ENCODE measurements at places on chromosomes 3 and 15. TPM values are rescaled to one million over a fixed set of nuclear protein-coding genes. Genes with fewer than 3 reads are reported as not detected.

The GYG1 gene
- total RNA-seq = 41.0 TPM

- peak; percentile 75 for DNase-seq
These were observed 24.3 kb downstream of the NXPE3 start for GRCh38 chr3:101803173-101803782.

- DNase-seq = no peak
These were observed 97.8 kb upstream of the MEF2A start for GRCh38 chr15:99467853-99468464.

The COL8A1 gene
- total RNA-seq = 34.9 TPM

DNA sequence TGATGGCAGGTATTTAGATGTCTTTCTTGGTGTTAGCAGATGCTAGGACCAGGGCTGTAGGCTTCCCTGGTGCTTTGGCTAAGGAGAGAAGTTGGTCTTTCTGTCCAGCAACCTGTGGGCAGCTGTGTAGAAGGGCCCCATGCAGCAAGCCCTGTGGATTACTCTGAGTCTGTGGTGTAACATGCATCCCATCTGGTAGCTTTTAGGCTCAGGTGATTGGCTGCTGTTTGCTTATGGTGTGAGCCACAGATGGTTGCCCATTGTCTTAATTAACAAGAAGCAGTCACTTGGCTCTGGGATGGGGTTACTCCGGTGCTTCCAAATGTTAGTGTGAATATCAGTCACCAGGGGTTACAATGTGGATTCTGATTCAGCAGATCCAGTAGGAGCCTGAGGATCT lies 368.6 kb upstream of the C2CD4B start:
- DNase-seq = no peak

The SLC9C1 gene
- not detected for total RNA-seq

GRCh38 chr3:194450341-194450740 lies 36.5 kb downstream of the ATP13A3 start:
- DNase-seq = no peak

The MYLK gene
- total RNA-seq = 28.3 TPM

The SOX14 gene
- total RNA-seq = not detected

The FANCD2OS gene
- total RNA-seq = not detected

DNA sequence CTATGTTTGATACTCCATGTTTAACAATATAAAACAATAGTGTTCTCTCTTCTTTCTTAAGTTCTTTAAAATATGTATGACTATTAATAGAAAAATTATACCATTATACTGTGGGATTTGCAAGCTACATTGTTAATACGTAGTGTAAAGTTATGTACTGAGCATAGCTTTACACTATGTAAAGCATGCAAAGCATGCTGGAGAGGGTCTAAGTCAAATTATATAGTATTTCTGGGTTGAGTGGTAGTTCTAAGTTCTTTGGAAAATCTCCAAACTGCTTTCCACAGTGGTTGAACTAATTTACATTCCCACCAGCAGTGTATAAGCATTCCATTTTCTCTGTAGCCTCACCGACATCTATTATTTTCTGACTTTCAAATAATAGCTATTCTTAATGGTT lies 253.0 kb downstream of the RAP2B start:
- DNase-seq = no peak

The NECTIN3 gene
- total RNA-seq = 34.4 TPM

GRCh38 chr3:48407542-48408099 lies 22.3 kb downstream of the PLXNB1 start:
- no peak for DNase-seq

DNA sequence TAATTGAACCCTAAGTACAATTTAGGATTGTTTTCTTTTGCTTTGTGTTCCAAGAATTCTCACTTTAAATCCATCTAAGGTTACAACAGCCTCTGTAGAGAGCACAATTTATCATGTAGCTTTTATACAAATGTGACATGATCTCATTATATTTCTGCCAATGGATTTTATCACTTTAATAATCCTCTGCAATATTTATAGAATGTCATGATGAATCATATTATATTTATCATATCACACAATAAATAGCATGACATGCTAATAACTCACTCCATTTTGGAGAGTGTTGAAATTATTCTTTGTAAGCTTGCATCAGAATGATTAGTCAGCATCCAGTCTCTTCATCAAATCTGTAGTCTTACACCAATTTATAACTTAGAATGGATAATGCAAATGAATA lies 280.6 kb upstream of the ZNF717 start:
- peak; percentile 1 for DNase-seq

DNA sequence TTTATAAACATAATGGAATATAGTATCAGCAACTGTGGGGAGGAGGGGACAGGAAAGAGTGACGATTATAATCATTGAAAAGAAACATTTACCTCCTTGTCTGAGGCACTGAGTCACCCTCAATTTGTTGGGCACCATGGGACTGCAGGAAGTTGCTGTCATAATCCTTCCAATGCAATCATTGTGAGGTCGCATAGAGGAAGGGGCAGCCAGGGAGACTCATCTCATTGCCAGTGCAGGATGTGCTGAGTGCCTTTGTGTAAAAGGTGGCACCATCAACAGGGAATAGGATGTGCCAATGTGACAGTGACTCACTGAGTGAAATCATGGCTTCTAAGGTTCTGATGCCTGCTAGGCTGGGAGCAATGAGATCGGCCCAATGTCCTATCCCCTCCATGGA lies 300.4 kb upstream of the ADAMTS9 start:
- DNase-seq = no peak

GRCh38 chr15:25930931-25931330 lies 67.8 kb upstream of the ATP10A start:
- no peak for DNase-seq

- DNase-seq = peak; percentile 82
These were observed 303.4 kb upstream of the MME start for GRCh38 chr3:154776549-154777225.

- DNase-seq = no peak
These were observed 65.5 kb upstream of the SLC7A14 start for GRCh38 chr3:170651260-170651845.

- DNase-seq = no peak
These were observed 66.9 kb upstream of the PLAAT1 start for GRCh38 chr3:193174140-193174539.

DNA sequence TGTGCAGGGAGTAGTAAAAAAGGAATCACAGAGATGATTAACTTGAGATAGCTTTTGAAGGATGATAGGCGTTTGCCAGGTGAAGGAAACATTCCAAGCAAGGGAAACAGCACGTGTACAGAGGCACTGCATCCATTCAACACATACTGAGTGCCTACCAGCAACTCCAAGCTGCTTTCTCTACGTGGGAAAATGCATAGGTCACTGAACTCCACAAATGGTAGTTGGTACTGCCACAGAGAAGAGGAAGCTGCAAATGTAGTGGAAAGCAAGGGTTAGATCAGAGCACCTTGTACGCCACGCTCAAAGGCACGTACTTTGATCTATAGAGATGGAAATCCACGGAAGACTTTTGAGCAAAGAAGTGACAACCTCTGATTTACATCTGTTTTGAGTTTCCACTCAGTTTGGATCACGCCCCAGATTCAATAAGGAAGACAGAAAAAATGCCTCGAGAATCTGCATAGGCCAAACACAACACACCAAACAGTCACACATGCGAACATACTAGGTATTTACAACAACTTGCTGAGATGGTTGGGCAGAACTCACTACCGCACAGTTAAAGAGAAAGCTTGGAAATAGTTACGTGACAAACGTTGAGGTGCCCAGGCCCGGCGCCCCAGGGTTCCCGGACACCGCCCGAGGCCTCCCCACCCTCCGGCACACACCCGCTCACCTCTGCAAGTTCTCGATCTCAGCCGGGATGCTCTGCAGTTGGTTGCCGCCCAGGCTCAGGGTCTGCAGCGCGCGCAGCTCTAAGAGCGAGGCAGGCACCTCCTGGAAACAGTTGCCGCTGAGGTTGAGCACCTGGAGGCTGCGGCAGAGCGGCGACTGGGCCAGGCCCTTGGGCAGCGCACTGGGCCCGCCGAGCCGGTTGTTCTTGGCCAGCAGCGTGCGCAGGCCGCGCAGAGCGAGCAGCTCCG lies 826 bp downstream of the LRRC58 start:
- no peak for DNase-seq

- no peak for DNase-seq
These were observed 63.2 kb downstream of the XXYLT1 start for GRCh38 chr3:195207731-195208130.

DNA sequence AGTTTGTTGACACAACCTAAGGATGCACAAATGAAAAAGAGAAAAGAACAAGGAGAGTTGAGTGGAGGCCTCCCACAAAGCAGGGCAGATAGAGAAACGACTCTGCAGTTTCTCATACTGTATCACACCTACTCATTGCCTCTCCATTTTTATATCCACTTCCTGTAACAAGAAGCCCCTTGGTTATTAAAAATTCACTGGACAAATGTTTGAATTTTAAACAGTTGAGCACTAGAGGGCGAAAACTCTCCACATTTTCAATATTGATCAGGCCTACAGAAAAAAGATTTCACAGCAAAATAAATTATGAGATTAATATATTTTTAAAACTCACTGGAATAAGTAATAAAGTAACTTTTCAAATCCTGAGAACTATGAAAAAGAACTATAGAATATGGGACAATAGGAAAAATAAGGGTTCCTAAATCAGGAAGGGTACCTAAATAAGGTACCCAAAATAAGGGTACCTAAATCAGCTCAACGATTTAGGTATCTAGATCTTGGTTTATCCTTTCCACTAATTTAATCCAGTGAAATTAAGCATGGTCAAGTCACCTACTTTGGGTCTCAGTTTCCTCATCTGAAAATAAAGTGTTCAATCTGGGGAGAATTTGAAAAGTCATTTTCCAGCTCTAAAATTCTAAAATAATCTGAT lies 47.0 kb upstream of the PPIB start:
- peak; percentile 59 for DNase-seq
